ENCODE measurements at places on chromosomes 13 and 19.

GRCh38 chr13:74074723-74075122 lies 59.5 kb downstream of the KLF12 start:
- no peak for DNase-seq

GRCh38 chr13:110426735-110427134 lies 119.7 kb downstream of the COL4A2 start:
- DNase-seq, result no peak

GRCh38 chr13:23622985-23623384 lies 52.8 kb downstream of the TNFRSF19 start:
- DNase-seq, result no peak

DNA sequence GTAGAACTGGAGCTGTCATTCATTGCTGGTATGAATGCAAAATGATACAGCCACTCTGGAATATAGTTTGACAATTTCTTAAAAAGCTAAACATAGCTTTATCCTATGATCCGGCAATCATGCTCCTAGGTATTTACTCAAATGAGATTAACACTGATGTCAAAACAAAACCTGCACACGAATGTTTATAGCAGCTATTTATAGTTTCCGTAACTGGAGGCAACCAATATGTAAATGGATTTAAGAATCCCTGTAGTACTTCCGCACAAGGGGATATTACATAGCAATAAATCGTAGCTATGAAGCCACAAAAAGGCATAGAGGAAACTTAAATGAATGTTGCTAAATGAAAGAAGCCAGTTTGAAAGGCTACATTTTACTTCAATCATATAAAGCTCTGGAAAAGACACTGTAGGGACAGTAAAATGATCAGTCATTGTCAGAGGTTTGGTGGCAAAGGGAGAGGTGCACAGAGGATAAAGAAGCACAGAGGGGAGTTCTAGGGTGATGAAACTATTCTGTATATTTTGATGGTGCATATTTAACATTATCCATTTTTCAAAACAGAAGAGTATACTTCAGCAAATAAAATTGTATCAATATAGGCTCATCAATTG lies 1893.0 kb upstream of the PCDH20 start:
- no peak for DNase-seq

- DNase-seq, result no peak
Measured at GRCh38 chr19:9709305-9709704, 34.4 kb upstream of the ZNF562 start.

GRCh38 chr13:33285420-33286124 lies at the start of gene STARD13:
TSS of gene STARD13 (minus strand) at chr13:33285755. CDS start at chr13:33285638, 117 bp downstream.
- no peak for DNase-seq

GRCh38 chr13:109719962-109720646 lies 66.3 kb downstream of the IRS2 start:
- DNase-seq, result no peak

DNA sequence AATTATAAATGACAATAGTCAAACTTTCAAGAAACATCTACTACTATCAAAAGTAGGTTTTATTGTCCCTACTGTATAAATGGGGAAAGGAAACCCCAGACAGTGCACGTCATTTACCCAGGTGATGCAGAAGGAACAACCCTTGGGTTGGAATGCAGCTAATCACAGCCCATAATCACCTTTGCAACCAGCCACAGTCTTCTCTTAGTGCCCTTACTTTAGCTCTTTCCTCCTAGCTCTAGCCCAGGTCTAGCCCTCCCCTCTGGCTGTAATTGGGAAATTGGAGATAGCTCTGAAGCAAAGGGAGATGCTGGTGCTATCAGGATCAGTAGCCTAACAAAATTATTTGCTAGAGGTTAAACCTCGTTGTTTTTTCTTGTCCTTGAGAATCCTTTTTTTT lies 25.5 kb upstream of the TSC22D1 start:
- DNase-seq, result no peak

DNA sequence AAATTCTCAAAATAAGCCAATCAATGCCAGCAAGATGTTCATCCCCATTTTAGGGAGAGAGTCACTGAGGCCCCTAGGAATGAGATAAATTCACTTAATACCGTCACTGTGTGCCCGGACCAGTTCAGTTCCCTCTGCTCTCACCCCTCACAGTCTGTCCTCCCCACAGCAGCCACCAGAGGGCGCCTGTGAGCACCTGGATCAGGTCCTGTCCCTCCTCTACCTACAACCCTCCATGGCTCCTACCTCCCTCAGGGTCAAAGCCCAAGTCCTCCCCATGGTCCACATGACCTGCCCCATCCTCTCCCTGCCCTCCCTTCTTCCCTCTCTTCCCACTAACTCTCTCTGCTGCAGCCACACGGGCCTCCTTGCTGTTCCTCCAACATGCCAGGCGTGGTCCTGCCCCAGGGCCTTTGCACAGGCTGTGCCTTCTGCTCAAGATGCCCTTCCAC lies 42.0 kb upstream of the NFIC start:
- DNase-seq, result no peak

DNA sequence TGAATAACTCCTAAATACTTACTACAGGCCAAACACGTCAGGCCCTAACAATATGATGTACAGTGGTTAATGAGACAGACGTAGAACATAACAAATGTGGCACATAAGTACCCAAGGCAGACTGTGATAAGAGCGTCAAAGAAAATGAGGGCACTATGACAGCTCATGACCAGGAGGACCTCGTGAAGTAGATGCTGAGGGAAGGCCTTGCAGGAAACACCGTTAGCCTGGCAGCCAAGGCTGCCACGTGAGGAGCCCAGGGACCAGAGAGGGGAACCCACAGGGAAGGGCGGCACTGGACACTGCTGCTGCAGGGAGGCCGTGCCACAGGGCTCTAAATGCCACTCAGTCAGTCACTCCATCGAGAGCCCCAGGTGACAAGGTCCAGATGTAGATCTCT lies 5.7 kb downstream of the TUBGCP3 start:
- no peak for DNase-seq

DNA sequence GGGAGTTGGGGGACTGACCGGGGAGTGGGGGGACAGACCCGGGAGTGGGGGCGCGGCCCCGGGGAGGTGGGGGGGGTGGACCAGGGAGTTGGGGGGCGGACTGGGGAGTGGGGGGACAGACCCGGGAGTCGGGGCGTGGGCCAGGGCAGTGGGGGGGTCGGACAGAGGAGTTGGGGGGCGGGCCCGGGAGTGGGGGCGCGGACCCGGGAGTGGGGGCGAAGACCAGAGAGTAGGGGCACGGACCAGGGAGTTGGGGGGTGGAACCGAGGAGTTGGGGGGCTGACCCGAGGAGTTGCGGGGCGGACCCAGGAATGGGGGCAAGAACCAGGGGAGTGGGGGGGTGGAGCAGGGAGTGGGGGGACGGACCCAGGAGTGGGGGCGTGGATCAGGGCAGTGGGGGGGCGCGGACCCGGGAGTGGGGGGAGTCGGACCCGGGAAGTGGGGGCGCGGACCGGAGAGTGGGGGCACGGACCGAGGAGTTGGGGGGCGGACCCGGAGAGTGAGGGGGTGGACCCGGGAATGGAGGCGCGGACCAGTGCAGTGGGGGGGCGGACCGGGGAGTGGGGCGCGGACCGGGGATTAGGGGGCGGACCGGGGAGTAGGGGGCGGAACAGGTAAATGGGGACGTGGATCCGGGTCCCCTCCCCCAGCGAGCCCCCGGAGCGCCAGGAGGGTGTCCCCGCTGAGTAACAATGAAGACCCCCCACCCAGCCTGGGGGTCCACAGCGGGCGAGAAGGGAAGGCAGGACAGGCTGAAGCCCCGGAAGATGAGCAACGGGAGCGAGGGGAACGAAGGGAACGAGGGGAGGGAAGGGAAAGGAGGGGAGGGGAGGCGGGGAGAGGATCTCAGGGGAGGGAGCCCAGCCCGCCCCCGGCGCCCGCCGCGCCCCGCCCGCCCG lies 589 bp downstream of the R3HDM4 start:
- DNase-seq, result no peak

GRCh38 chr13:102846261-102847015 lies 606 bp downstream of the ERCC5 start:
- no peak for DNase-seq

DNA sequence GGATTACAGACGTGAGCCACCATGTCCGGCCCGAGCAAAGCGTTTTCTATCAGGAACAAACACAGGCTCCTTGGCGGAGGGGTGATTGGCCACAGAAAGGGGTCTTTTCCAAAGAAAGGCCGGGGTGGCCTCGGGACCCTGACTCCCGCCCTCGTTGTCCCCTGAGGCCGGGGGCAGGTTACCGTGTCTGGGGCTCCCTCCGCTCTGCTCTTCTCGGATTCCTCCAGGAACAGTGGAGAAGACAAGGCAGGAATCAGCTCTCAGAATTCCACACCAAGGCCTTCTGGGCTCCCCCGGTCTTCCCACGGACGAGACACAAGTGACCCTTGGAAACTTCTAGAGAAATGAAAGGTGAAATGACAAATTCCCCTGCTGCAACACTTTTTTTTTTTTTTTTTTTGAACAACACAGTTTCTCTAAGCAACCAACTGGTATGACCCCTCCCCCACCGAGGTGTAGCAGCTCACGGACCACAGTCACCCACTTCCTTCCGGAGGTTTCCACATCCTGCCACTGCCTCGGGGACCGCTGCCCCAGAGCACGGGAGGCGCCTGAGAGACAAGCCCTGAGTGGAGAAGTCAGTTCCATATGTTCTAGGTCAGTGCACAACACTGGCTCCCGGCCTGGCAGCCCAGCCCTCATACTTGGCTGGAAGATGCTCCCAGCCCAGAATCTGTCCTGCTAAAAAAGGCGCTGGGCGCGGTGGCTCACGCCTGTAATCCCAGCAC lies 11.0 kb downstream of the MOB3A start:
- DNase-seq, result no peak

- no peak for DNase-seq
Measured at GRCh38 chr13:95553581-95554385, 1.3 kb downstream of the CLDN10 start.

GRCh38 chr13:26742691-26743358 lies 17.8 kb downstream of the GPR12 start:
- DNase-seq, result no peak

DNA sequence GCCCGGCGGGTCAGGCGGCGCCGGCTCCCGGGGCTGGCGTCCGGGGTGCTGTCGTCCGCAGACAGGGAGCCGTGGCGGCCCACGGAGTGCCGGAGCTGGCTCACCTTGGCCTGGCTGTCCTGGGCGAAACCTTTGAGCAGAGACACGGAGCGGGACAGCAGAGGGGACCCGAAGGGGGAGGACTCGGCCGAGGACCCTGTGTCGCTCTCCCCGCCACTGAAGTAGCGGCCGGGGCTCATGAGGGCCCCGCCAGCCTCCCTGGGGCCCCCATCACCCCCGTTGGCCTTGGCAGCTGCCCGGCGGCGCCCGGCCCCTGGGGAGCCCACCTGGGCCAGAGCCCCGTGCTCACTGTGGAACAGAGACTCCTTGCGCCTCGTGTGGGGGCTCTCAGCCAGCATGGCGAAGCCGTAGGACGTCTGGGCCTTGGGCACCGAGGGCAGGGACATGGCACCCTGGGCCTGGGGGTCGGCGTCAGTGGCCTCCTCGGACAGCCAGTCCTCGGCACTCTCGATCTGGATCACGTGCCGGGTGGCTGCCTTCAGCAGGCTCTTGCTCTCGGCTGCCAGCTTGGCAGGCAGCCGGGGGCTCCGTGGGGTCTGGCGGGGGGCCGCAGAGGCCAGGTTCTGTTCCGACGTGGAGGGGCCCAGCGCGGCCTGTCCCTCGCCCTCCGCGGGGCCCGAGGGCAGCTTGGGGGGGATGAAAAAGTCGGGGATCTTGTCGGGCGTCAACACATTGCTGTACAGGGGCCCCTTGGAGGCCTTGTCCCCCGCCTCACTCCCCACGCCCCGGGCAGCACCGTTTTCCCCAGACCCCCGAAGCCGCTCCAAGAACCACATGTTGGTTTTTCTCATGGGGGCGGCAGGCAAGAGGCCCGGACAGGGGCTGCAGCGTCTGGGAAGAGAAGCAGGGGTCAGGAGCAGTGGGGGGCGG lies 1.2 kb downstream of the C2CD4C start:
- DNase-seq, result no peak

- DNase-seq, result no peak
Measured at GRCh38 chr19:41863209-41863931, 3.3 kb downstream of the RPS19 start.

- DNase-seq, result no peak
Measured at GRCh38 chr19:49128545-49129237, 9.3 kb downstream of the PPFIA3 start.

DNA sequence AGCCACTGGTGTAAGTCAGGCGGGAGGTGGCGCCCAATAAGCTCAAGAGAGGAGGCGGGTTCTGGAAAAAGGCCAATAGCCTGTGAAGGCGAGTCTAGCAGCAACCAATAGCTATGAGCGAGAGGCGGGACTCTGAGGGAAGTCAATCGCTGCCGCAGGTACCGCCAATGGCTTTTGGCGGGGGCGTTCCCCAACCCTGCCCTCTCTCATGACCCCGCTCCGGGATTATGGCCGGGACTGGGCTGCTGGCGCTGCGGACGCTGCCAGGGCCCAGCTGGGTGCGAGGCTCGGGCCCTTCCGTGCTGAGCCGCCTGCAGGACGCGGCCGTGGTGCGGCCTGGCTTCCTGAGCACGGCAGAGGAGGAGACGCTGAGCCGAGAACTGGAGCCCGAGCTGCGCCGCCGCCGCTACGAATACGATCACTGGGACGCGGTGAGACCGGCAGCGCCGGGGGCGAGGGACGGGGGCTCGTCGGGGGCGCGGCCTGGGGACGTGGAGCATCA lies at the start of gene ALKBH7:
ALKBH7 (plus strand) TSS at position 201 of the 502 bp plus-strand sequence; CDS start at position 228, 27 bp downstream.
- peak; percentile 50 for DNase-seq

DNA sequence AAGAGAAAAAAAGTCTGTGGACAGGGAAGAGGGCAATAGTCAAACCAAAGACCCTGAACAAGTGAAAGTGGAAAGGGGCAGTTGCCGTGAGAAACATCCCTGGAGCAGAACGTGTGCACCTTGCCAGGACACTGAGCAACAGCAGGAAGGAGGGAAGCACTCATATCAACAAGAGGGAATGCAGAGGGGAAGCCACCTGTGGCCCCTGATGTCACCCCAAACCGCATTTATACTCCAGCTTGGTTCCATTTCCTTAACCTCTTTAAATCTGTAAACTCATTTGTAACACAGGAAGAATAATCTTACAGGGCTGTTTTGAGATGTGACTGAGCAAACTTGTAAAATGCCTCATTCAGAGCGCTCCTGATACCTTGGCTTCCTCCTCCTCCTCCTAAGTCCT lies 698.8 kb downstream of the DIAPH3 start:
- DNase-seq, result no peak

GRCh38 chr19:41311072-41311471 lies 1.1 kb downstream of the CCDC97 start:
- DNase-seq, result no peak

DNA sequence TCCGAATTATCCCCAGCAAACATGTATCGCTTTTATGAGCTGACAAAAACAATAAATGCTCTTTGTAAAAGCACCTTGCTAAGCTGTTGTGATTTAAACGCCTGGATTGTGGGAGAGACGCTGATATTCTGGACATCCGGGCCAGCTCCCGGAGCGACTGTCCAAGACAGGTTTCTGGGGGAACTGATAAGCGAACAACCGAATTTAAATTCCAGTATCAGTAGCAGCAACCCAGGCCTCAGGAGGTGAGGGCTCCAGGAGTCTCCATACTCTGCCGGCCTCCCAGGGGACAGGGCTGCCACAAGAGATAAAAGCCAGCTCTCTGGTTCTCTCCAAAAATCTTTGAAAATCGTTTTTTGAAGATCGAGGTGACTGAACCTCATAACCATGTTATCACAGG lies 50.3 kb upstream of the VSTM2B start:
- DNase-seq, result no peak
